EL (cell line): ENCODE measurements at places on chromosomes 6 and 20.

GRCh38 chr20:37042986-37043972 lies 52.5 kb downstream of the RBL1 start:
- DNase-seq: no peak

- DNase-seq: peak; percentile 78
These were observed at the start of gene RRP36 for GRCh38 chr6:43021270-43022047. Gene RRP36, plus strand, starts transcription at chr6:43021623. Its CDS starts 32 bp downstream, at chr6:43021655.

- no peak for DNase-seq
These were observed 126.5 kb downstream of the DTNBP1 start for GRCh38 chr6:15536198-15536955.

- no peak for DNase-seq
These were observed 14.1 kb downstream of the MYBL2 start for GRCh38 chr20:43680981-43681380.

- DNase-seq: no peak
These were observed 4.2 kb upstream of the HIVEP1 start for GRCh38 chr6:12007887-12008286.

GRCh38 chr6:162708971-162709370 lies 18.6 kb downstream of the PRKN start:
- no peak for DNase-seq

DNA sequence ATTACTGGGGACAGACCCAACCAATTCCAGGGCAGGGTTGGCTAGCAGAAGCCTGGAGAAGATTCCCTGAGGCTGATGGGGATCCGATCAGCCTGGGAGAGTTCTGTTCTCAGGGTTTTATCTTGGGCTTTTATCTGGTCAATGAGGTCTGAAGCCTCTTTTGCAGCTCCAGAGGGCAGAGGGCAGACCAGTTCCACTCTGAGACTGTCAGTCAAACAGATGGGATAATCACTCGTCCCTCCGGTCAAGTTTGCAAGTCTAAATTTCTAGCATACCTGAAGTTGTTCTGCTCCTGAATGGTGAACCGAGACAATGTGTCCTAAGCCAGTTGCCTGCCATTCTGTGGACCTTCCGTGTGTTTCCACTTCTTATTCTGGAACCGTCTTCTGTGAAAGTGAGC lies 3.0 kb upstream of the MAS1 start:
- no peak for DNase-seq

- DNase-seq: no peak
These were observed 29.2 kb downstream of the SLC22A23 start for GRCh38 chr6:3427687-3428085.

DNA sequence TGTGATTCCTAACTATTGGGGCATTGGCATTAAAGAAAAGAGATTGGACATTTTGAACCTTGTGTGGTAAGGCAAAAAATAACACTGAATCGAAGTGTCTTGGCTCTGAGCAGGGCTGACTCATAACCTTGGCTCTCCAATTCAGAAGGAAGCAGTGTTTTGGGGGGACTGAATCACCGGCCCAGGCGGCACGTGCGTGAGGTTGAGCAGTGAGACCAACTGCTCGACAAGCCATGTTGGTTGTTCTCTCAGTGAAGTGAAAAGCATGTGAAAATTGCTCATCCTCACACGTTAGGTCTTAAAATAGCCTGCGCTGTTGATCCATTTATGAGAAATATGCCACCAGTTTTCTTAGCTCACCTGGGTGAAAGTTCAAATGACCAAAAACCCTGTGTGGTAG lies 137.8 kb upstream of the SPACA1 start:
- DNase-seq: peak; percentile 68

DNA sequence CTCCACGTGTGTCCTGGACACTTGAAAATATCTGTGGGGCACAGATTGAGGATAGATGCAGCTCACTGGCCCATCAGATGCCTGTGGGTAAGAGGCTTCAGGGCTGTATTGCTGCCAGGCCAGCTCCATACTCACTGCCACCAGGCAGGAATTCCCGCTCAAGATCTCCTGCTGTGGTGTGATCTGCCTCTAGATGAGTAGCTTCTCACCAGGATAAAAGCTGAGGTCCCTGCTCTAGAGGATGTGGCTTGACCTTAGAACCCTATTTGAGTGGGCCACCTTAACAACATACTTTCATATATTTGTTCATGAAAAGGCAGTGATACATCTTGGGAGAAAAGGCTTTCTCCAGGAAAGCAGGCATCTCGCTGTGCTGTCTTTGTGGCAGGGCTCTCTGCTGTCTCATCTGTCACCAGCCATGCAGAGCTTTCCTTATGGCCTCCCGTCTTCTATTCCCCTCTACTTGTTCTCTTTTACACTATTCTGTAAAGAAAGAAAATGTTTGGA lies 165.7 kb upstream of the RNF217 start:
- DNase-seq: no peak

DNA sequence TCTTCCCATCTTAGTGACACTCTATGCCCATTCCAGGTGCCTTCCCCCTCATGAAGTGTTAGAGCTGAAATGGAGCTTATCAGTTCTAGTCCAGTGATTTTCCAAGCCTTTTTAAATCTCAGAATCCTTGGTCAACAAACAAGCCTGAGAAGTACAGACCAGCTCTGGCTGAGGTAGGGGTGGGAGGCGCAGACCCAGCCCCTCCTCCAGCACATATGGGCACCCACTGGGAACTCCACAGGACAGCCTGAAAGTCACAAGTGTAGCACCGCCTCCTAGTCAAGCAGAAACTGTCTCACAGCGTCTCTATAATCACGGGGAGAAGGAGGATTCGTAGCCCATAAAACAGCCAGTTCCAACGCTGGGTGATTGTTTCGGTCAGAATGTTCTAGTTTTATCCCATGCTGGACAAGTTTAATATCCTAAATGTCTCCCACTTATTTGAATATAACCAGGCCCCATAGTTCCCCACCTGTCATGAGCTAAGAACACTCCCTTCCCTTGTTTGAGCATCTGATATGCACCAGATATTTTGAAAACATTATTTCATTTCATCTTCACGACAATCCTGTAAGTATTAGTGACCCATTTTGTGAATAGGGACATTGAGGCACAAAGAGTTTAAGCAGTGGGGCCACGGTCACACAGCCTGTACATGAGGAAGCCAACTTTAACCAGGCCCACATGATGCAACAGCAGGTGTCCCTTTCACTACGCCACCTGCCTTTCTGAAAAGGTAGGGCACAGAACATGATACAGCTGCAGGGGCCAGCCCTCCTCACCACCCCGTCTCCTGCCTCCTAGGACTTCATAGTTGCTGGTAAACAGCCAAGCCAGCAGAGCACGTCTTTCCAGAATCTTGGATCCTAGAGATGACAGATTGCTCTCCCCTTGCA lies 40.1 kb downstream of the TRAF3IP2 start:
- DNase-seq: no peak

DNA sequence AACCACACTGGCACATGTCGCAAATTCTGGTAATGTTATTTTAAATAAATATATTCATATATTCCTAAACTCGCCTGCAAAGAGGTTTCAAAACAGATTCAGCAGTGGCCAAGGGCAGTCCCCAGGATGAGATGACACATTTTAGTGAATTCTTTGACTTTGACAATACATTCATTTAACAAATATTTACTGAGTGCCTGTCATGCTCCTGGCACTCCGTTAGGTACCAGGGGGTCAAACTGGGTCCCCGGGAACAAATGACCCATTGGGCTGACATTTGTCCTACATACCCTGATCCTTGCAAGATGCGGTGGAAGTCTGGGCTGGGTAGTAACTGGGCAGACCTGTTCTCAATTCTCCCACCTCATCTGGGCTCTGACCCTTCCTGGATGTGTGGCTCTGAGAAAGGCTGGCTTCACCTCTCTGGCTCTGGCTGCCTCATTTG lies 74.9 kb downstream of the FYN start:
- DNase-seq: peak; percentile 45

DNA sequence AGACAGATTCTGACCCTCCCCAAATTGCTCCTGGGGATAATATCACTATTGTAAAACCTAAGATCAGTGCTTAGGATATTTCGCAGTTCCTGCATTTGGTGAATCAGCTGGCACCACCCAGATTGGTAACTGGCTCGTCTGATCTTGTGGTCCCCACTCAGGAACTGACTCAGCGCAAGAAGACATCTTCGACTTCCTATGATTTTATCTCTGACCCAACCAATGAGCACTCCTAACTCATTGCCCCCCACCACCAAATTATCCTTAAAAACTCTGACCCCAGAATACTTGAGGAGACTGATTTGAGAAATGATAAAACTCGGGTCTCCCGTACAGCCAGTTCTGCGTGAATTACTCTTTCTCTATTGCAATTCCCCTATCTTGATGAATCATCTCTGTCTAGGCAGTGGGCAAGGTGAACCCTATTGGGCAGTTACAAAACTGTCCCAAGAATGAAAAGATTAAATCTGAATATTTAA lies 55.7 kb upstream of the PRND start:
- peak; percentile 84 for DNase-seq

DNA sequence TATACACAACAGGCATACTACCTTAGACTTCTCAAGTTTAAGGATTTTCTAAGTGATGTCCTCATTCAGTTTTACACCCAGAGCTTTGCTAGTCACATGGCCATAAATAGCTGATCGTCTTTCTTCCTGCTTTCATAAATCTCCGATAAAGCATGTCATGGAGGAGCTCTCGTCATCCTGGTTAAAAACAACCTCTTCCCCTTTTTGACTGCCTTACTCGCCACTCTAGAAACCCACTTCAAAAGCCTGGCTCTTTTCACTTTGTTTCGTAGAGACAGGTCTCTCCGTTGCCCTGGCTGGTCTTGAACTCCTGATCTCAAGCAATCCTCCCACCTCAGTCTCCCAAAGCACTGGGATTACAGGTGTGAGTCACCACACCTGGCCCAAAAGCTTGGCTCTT lies 67.0 kb upstream of the SMIM29 start:
- DNase-seq: no peak

- DNase-seq: no peak
These were observed 123.7 kb downstream of the MRPL14 start for GRCh38 chr6:44003345-44004061.

DNA sequence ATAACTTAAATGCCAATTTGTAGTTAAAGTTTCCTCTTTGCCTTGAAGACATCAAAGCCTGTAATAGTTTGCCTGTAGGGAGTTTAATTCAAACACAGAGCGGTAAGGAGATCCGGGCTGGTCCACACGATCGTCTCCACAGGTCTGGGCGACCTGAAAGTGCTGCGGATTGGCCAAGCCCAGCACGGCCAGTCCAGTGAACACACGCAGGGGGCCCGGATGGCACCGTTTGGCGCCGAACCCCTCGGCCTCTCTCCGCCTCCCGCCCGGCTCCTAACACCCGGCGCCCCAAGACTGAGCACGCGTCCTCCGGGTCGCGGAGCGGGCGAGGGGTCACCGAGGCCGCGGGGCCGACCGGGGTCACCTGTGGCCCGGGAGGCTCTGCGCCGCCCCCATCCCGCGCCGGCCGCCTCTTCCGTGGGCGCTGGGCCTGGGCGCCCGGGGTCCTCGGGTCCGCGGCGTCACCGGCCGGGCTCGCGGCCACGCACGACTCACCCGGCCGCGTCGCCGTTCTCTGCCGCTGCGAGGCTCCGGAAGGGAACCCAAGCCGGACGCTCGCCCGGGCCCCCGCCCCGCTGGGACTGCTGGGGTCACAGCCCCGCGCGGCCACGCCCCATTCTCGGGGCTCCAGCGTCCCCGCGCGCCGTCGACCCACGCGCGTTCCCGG lies 481 bp downstream of the SERPINB6 start:
- peak; percentile 64 for DNase-seq

GRCh38 chr6:3566812-3567211 lies 110.0 kb upstream of the SLC22A23 start:
- DNase-seq: peak; percentile 52

DNA sequence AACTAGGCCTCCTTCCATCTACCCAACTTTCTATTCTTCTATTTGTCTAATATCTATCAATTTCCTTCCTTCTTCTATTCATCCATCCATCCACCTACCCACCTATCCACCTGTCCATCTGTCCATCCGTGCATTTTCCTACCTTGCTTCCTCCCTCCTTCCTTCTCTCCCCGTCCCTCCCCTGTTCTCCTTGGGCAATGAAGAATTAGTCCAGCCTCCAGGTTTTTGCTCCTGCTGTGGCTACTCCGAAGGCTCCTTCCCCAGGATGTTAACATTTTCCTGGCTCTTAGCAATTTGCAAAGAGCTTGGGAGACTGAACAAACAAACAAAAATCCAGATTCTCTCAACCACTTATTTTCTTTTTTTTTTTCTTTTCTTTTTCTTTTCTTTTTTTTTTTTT lies 81.6 kb downstream of the KCNB1 start:
- peak; percentile 20 for DNase-seq

DNA sequence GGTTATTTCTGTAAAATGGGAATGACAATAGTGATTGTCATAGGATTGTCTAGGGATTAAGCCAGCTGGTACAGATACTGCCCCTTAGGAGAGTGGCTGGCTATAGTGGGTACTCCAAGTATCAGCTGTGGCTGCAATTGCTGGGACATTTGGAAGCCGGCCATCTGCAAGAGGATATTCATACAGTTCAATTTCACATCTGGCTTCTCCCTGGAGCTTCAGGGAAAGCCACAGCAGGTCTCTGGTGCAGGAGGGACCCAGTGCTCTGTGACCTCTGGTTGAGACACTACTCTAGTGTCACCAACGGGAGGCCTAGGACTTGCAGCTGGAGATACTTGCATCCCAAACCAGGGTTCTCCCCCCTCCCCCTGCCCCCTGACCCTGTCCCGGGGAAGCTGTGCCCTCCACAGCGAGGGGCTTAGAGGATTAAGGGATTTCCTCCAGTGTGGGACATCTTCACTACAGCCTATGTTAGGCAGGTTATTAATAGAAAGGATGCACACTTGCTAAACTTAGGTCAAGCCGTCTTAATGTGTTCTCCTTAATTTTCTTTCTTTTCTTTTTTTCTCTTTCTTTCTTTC lies 2.7 kb downstream of the SLC2A10 start:
- no peak for DNase-seq

DNA sequence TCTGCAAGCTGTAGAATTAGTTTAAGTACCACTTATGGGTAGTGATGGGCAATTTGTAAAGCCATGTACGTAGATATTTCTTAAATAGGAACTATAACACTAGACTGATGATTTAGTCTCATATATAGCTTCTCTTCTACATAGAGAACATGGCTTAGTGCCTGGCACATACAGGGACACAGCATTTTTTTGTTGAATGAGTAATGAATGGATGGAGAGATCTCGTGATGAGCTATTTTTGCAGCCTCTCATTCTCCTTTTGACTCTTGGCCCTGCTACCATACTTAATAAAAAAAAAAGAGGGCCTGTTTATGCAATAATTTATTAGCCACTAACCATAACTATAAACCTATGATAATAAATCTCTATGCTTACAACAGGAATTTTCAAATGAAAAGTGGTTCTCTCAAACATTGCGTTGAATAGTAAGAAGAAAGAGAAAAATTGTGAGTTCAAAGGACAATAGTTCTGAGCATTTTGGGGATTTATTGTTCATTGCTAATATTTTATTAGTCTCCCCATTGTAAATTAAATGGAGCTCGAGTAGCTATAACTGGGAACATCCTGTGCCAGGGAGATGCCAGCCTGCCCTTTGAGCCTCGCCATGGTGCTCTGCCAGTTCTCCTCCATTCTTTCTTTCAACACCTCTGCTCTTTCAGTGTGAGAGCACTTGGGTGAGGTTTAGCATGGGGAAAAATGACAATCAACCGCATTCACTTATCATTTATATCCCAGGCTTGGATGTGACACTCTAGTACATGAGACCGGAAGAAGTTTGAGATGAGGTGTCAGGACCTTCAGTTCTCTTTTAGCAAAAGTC lies 14.7 kb upstream of the RCAN2 start:
- no peak for DNase-seq
